A549 treated with CORT108297 at 1 μM for 4 hours (cell line): ENCODE measurements at places on chromosomes 3 and 15. TPM values are rescaled to one million over a fixed set of nuclear protein-coding genes. Genes with fewer than 3 reads are reported as not detected.

The ERICH6 gene
- total RNA-seq, result 0.18 TPM in 1 of 5 replicates, not detected in the others

The CFAP91 gene
- total RNA-seq, result 0.22 to 0.56 TPM (median 0.23 TPM) in 5 replicates

The STARD9 gene
- total RNA-seq, result 1.2 to 1.9 TPM (median 1.7 TPM) in 5 replicates

The CDC25A gene
- 8.2 to 10.5 TPM (median 9.5 TPM) in 5 replicates for total RNA-seq

The ZNF620 gene
- 1.1 to 1.9 TPM (median 1.6 TPM) in 5 replicates for total RNA-seq

The GOLGA6L7 gene
- total RNA-seq, result not detected in 5 replicates

The ITIH1 gene
- total RNA-seq, result not detected in 5 replicates

The AADACL2 gene
- total RNA-seq, result not detected in 5 replicates

The SPRED1 gene
- 7.3 to 9.5 TPM (median 8.6 TPM) in 5 replicates for total RNA-seq

The B3GNT5 gene
- total RNA-seq, result 18.8 to 29.3 TPM (median 24.1 TPM) in 5 replicates

The TMEM44 gene
- 10.1 to 12.8 TPM (median 12.3 TPM) in 5 replicates for total RNA-seq

The P2RY1 gene
- total RNA-seq, result 0.36 to 0.49 TPM (median 0.37 TPM) in 5 replicates

The SPINT1 gene
- total RNA-seq, result 0.85 to 1.0 TPM (median 0.88 TPM) in 5 replicates

The TGM4 gene
- total RNA-seq, result 0.03 to 0.10 TPM (median 0.04 TPM) in 5 replicates

The SLC22A14 gene
- 0.03 to 0.07 TPM (median 0.03 TPM) in 3 of 5 replicates, not detected in the others for total RNA-seq
